Stimulated activated CD4-positive, alpha-beta T cell treated with anti-CD3 and anti-CD28 coated beads, Interleukin-12 subunit alpha, Interleukin-12 subunit beta, amount 100 ng/mL, for 4 hours (primary cell): ENCODE measurements at places on chromosomes 13 and 19.

- no peak for DNase-seq
These were observed 38.6 kb downstream of the WDR87 start for GRCh38 chr19:37867831-37868230.

DNA sequence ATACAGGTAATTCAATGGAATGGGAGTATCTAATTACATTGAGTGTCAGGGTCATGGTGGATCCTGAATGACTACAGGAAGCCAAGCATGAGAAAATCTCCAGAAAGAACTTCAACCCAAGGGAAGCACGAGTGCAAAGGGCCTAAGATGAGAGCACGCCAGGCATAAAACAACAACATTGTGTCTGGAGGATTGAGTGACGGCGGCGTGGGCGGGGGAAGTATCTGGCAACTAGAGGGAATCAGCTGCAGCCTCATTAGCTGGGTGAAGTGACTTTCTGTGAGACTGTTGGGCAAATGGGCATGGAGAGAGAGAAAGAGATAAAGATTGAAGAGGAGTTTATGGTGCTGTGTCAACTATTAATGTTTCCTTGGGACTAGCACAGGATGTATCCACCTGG, 194.3 kb downstream of the GPC6 start:
- DNase-seq: no peak

- DNase-seq: no peak
These were observed 14.4 kb downstream of the FOXO1 start for GRCh38 chr13:40651866-40652587.

DNA sequence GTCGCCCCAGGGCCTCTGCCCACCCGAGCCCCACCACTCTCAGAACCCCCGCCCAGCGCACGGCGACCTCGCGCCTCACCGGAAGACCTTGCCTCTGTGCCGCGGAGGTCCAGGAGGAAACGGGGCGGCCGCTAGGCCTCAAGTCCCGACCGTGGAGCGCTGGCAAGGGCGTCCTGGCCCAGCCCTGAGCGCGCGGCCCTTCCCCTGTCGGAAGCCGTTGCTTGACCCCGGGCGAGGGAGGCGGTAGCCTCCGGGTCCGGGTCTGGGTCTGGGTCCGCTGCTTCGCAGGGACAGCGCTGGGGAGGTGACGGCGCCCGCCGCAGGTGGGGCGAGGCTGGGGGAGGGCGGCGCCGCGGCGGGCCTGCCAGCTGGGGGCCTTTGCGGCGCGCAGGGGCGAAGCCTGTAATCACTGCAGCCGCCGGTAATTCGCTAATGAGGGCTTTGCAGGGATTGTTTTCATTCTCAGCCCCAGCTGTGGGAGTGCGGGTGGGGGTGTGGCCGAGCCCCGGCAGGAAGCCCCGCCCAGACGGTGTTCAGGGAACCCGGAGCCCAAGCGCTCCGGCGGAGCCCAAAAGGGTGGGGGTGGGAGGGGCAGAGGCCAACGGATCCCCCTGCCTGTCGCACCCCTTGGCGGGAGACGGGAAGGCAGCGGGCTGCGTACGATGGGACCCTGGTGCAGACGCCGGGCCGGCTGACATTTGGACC, 8.6 kb downstream of the C19orf25 start:
- peak; percentile 72 for DNase-seq

GRCh38 chr13:30681843-30682242, 53.5 kb upstream of the ALOX5AP start:
- DNase-seq: no peak

DNA sequence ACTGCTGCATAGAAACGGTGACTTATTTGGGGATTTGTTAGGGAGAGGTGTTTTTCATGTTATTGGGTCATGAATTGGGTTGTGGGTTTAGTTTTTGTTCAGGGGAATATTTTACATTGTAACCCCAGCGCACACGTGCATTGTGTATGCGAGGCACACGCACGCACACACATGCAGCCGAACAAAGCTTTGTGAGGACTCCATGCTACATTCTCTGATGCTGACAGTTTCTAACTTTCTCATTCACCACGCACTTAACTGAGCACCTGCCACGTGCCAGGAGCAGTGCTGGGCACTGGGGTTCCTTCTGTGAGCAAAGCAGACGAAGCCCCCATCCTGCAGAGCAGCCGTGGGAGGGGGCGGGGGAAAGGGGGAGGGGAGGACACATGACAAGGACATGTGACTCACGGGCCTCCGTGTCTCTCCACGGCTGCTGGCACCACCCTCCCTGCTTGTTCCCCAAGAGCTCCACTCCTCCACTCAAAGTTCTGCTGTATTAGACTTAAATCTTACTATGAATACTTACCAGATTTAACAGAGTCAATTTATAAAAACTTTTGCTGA, 55.6 kb downstream of the SLC7A9 start:
- DNase-seq: no peak

DNA sequence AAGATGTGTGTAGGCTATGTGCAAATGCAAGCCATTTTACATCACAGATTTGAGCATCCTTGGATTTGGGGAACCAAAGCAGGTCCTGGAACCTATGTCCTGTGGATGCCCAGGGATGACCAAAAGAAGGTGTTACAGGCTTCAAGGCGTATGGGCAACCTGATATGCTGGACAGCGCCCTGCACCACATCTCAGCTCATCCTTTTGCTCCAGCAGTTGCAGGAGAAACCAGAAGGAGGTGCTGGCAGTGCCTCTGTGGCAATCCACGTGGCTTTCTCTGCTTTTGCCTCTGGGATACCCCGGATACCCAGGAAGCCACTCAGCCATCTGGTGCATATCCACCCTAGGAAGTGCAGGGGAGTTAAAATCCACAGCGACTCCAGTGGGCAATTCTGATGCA, 110.3 kb upstream of the VSTM2B start:
- DNase-seq: no peak

- no peak for DNase-seq
These were observed 407 bp upstream of the ZNF440 start for GRCh38 chr19:11813703-11814028.

DNA sequence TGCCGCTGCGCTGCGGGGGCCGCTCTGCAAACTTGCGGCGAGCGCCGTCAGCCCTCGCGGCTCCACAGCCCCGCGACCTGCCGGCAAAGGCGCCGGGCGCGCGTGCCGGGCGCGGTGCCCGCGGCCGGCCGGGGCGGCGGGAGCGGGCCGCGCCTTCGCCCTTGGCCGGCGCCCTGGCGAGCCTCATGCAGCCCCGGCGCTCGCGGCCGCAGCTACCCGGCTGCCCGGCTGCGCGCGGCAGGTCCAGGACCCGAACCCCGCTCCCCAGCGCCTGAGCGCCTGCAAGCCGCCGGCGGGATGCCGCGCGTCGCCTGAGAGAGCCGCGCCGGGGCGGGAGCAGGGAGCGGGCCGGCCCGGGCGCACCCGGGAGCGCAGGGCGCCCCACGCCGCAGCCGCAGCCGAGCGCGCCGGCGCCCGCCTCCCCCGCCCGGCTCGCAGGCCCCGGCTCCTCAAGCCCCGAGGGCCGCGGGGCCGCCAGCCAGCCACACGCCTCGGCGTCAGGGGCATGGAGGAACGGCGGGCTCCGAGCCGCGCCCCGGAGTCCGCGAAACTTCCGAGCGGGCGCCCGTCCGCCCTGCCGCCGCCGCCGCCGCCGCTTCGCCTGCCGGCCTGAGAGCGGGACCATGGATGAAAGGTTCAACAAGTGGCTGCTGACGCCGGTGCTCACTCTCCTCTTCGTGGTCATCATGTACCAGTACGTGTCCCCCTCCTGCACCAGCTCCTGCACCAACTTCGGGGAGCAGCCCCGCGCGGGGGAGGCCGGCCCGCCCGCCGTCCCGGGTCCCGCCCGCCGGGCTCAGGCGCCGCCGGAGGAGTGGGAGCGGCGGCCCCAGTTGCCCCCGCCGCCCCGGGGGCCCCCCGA, 564 bp downstream of the HS6ST3 start:
- no peak for DNase-seq

DNA sequence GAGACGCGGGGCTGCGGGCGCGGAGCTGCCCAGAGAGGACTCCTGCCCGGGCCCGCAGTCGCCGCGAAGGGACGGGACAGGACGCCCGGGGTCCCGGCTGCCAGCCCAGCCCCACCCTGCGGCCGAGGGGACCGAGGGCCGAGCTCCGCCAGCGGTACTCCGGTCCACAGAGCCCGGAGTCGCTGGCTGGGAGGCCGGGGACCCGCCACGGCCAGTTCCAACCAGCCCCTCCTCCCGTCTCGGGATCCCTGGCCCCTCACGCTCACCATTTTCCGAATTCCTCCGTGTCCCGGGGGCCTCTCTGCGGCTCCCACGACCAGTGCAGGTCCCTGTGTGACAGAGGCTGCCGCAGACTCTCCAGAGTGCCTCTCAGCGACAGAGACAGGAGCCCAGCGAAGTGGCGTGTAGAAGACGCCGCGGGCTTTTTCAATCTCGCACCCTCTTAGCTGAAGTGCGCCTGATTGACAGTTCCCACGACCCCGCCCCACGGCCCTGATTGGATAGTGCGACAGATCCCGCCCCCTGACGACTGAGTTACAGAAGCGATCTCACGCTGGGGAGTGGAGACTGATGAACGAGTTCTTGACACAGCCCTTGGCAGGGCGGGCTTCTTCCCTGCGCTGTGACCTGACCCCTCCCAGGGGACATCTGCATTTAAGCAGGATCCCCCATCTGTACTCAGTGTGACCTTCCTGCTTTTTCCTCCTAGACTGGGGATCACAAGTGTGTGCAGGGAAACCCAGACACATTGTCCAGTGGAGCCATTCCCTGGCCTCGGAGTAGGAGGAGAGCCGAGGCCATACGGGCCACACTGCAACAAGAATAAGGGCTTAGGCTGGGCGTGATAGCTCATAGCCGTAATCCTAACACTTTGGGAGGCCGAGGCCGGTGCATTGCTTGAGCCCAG, 44.0 kb downstream of the ZNF823 start:
- peak; percentile 85 for DNase-seq

- no peak for DNase-seq
These were observed 21.3 kb downstream of the GATAD2A start for GRCh38 chr19:19426799-19427198.

GRCh38 chr13:72023895-72024294, 156.9 kb upstream of the DACH1 start:
- no peak for DNase-seq

DNA sequence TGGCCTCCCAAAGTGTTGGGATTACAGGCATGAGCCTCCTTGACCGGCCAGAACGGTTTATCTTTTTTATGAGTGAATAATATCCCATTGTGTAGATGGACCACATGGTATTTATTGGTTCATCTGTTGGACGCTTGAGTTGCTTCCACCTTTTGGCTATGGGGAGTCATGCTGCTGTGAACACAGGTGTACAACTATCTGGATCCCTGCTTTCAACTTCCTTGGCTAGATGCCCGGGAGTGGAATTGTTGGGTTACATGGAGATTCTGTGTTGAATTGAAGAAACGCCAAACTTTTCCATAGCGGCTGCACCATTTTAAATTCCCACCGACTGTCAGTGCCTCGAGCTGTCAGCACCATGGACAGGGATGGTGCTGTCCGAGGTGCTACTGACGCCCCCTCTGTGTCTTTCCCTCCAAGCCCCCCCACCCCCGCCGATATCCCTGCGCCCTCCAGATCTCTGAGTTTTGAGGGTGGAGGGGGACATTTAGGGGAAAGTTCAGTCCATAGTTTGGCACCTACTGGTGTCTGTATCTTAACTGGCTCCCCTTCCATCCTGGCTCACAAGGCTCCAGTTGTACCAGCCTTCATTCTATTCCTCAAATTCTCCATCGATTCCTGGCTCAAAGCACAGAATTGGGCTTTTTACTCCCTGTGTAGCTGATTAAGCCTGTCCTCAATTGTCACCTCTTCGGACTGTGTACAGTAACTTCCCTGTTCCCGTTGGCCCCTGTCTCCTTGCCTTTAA, 27.3 kb downstream of the PNPLA6 start:
- DNase-seq: no peak

DNA sequence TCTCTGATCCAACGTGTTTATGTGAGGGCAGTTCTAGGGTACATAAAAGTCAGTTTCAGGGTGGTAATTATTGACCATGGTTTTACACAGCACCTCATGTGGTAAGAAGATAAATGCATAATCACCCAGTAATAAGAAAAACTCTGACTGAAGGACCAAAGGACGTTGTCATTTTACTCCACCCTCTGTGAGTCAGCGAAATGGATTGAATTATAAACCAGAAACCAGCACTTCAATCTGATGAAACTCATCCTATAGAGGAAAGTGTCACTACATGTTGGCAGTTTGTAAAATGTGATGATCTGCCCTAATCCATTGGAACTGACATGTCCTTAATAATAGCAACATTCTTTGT, 406.8 kb downstream of the KLF5 start:
- DNase-seq: no peak

- DNase-seq: no peak
These were observed 27.2 kb upstream of the FEM1A start for GRCh38 chr19:4764393-4764660.

DNA sequence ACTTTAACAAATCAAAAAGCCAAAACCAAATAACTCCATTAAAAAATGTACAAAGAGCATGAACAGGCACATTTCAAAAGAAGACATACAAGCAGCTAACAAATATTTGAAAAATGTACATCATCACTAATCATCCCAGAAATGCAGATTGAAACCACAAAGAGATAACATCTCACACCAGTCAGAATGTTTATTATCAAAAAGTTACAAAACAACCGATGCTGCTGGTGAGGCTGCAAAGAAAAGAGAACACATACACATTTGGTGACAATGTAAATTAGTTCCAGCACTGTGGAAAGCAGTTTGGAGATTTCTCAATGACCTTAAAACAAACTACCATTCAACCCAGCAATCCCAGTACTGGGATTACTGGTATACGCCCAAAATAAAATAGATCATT, 756.0 kb upstream of the PCDH20 start:
- DNase-seq: no peak

DNA sequence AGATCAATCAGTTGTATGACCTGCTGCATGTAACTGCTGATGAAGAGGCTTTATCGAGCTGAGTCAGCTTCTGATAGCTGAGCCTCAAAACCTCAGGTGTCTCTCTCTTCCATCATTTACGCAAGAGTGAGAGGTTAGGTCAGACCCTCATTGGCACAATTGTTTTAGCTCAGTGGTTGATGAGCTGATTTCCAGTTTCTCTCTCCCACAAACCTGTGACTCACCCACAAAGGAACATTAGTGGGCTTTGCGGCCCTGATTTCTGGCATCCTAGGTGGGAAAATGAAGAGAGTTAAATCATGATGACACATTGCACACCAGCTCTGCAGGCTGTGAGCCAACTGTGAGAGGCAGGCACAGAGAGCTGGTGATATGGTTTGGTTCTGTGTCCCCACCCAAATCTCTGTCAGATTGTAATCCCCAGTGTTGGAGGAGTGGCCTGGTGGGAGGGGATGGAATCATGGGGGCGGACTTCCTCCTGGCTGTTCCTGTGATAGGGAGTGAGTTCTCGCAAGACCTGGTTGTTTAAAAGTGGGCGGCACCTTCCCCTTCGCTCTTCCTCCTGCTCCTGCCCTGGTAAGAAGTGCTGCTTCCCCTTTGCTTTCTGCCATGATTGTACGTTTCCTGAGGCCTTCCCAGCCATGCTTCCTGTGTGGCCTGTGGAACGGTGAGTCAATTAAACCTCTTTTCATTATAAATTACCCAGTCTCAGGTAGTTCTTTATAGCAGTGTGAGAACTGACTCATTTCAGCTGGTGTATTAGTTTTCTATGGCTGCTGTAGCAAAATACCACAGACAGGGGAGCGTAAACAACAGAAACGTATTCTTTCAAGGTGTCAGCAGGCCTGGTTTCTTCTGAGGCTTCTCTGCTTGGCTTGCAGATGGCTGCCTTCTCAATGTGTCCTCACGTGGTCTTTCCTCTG, 33.5 kb upstream of the TMTC4 start:
- DNase-seq: no peak
